ENCODE measurements at places on chromosomes 12 and 14.
A peak's percentile ranks its signal among the peaks of the same experiment; 100 is the strongest.

- no peak for DNase-seq
These were observed 4.2 kb downstream of the HSPB8 start for GRCh38 chr12:119182701-119183493.

GRCh38 chr12:15218794-15219193, 2.4 kb downstream of the RERG start:
- DNase-seq, result no peak

GRCh38 chr12:75705749-75706711, 194.6 kb upstream of the KRR1 start:
- peak; percentile 65 for DNase-seq

GRCh38 chr12:47779943-47780504, 7.0 kb downstream of the SLC48A1 start:
- DNase-seq, result no peak
